GM12892 (cell line): ENCODE measurements at places on chromosomes 1 and 21.

- DNase-seq, result no peak
These were observed 202.1 kb upstream of the SGIP1 start for GRCh38 chr1:66331658-66332547.

- no peak for DNase-seq
These were observed 102.5 kb upstream of the COA6 start for GRCh38 chr1:234270581-234271242.

DNA sequence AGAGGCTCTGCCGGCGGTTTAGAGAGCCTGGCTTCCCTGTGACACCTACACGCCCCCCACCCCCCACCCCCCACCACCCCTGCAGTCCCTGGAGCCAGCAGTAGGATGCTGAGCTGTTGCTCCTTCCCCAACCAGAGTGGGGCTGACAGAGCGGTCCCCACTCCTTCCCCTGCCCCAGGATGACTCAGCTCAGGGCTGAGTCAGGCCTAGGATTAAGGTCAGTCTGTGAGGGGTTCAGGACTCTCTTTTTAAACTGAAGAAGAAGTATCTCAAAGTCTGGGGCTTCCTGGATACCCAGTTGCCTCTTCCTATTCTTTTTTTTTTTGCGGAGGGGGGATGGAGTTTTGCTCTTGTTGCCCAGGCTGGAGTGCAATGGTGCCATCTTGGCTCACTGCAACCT, 19.1 kb downstream of the DMBX1 start:
- DNase-seq, result no peak

- peak; percentile 62 for DNase-seq
These were observed 911 bp downstream of the GNB1 start for GRCh38 chr1:1889847-1890505.

DNA sequence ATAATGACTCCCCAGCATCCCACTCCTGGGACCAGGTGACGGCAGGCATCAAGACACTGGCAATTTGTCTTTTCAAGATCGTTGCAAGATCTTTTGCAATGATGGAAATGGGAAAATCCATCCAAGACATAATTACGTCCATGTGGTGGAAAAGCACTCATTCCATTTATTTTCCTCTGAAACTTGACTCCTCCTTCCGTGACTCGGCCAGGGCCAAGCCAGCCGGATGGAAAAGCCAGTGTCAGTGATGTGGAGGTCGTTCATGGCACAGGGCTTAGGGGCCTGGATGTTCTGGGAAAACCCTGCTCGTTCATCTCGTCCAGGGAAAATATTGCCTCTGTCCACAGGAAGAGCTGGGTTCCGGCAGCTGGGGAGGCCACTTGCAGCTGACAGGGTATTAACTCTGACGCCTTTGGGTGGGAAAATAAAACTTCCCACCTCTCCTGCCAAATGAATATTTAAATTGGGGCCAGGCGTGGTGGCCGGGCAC, 46.2 kb downstream of the C1orf198 start:
- DNase-seq, result no peak

DNA sequence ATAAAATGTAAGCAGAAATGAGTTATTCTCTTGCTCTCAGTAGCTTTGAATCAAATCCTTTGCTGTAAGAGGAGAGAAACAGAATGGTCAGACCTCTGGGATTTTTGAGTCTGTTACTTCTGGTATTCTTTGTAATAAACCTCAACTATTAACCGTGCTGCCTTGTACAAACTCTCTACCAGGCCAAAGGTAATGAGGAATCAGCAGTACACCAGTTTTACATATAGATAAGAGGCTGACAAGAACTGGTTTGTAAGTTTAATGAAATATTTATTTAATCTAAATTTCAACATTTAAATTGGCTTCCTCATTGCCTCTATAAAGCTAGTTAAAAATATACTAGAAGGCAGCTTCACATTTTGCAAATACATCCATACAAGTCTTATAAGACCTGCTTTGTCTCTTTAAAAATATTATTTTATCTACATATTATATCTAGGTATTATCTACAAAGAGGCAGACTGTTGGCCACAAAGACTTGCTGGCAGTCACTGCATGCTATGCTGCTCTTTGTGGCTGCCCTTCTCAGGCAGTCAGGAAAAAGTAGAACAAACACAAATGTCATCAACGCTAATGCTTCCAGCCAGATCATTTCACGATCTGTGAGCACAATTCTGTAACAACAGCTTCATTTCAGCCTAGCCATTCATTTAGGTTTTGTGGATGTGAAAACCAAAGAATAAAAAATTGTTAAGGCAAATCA, 173.0 kb downstream of the GABPA start:
- no peak for DNase-seq

GRCh38 chr1:166083887-166084286, 82.9 kb downstream of the FAM78B start:
- no peak for DNase-seq

- DNase-seq, result no peak
These were observed 3.8 kb upstream of the GUCA2A start for GRCh38 chr1:42168391-42168670.

GRCh38 chr1:228316589-228317387, 89.8 kb downstream of the TRIM11 start:
- no peak for DNase-seq

DNA sequence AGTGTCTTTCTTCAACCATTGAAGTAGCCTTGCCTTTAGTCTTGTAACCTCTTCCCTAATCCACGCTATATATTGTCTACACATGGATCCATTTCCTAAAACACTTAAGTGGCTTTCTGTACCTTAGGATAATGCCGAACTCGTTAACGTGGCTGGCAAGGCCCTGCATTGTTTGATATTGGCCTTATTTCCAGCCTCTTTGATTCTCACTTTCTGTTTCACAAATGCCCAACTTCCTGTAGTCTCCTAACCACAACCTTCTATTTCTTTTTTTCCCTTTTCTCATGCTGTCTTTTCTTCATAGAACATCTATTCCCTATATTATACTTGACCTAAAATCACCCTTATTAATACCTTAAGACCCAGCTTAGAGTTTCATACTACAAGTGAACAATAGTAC, 536.0 kb downstream of the LMO4 start:
- DNase-seq, result no peak

- DNase-seq, result no peak
These were observed 134.2 kb downstream of the GDAP2 start for GRCh38 chr1:117795190-117795589.

- DNase-seq, result no peak
These were observed 23.2 kb downstream of the SGIP1 start for GRCh38 chr1:66557157-66557556.

- DNase-seq, result no peak
These were observed 53.6 kb downstream of the ACBD3 start for GRCh38 chr1:226132728-226133503.

DNA sequence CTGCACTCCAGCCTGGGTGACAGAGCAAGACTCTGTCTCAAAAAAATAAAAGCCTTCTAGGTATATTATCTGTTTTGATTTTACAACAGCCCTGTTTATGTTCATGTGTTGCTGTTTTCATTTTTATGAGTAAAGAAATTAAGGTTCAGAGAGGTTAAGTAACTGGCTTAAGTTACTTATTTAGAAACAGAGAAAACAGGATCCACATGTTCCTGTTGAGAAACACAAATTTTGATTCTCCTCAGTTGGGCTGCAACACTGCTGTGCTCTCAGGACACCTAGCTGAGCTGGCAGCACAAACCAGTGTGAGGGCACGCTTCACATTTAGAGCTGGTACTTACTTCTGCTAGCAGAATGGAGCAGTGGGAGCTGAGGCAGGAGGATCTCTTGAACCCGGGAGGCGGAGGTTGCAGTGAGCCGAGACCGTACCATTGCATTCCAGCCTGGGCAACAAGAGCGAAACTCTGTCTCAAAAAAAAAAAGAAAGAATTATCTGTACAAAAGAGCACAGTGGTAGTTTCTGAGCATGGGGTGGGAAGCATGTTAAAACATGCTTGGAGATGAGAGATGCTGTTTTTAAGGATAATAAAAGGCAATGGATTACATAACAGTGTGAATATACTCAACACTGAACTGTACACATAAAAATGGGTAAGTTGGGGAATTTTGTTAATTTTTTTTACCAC, 2.4 kb downstream of the SPRTN start:
- DNase-seq, result no peak

DNA sequence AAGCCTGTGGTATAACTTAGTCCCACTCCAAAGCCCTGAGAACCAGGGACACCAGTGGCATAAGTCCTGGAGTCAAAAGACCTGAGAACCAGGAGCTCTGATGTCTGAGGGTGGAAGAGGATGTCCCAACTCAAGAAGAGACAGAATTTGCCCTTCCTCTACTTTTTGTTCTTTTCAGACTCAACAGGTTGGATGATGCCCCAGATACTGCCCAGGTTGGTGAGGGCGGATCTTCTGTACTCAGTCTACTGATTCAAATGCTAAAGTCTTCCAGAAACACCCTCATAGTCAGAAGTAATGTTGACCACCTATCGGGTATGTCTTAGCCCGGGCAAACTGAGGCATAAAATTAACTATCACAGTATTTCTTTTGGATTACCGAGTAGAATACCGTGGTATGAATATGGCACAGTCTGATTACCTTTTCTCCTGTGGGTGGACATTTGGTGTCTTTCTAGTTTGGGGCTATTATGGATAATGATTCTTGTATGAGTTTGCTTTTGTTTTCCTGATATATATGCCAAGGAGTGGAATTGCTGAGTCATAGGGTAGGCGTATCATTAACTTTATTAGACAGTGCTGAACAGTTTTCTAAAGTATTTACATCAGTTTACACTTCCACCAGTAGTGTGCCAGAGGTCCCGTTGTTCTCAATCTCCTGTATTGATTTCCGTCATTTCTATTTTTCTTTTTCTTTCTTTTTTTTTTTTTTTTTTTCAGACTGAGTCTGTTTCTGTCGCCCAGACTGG, 3.2 kb upstream of the CHAF1B start:
- DNase-seq, result no peak

DNA sequence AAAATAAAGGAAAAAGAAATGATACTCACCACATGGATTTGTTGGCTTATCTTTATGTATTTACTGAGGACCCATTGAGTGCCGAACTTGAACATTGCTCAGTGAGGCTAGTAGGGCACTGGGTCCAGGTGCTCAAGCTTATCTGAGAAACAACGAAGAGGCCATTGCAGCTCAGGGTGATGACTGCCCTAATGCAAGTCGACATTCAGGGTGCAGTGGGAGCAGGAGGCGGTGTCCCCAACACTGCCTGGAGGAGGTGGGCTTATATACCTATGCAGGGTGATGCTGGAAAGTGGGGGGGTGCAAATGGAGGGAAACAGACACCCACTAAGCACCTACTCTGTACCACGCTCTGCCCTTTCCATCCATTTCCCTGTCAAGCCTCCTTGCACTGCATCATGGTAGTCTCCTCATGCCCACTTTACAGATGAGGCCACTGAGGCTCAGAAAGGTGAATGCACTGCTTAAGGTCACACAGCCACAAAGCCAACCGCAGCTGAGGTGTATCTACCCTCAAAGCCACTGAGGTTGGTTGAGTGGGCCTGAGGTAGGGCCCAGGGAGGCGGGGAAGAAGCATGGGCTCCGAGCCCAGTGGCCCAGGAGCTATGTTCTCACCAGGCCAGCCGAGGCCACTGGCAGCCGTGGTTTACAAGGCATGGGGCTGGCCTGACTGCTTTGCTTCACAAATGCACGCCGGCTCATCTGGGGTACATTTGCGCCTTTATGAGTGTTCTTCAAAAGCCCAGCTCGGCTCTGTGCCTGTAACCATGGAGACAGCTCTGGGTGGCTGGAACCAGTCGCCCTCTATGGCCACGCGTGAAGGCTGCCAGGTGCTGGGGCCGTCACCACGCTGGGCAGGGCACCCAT, 103.8 kb downstream of the EPHB2 start:
- DNase-seq, result no peak

DNA sequence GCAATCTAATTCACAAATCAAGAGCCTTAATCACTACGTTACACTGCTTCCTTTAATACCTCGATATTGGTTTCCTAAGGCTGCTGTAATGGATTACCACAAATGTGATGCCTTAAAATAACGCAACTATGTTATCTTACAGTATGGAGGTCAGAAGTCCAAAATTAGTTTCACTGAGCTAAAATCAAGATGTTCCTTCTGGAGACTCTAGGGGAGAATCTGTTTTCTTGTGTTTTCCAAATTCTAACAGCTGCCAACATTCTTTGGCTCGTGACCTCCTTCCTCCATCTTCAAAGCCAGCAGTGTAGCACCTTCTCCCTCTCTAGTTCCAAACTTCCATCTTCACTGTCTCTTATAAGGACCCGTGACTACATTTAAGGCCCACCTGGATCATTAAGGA, 335.0 kb upstream of the NFIA start:
- DNase-seq, result no peak

- no peak for DNase-seq
These were observed 376.7 kb downstream of the S1PR1 start for GRCh38 chr1:101613546-101613945.
